AG04449 (cell line): ENCODE measurements at places on chromosomes 6 and 20.

GRCh38 chr6:87807475-87807874 lies 105.4 kb upstream of the AKIRIN2 start:
- DNase-seq = no peak

DNA sequence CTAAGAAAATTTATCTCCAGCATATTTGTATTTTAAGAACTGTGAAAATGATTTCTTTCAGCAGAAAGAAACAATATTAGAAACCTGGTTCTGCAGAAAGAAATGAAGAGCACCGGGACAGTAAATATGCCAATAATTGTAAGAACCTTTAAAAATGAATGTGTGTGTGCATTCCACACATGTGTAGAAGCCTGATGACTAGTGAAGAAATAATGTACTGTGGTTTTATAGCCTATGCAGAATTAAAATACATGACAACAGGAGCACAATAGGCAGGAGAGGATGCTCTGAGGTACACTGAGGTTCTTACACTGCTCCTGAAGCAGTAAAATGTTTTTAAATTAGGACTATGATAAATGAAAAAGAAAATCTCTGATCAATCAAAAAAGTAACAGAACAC lies 48.9 kb downstream of the SNX14 start:
- no peak for DNase-seq

DNA sequence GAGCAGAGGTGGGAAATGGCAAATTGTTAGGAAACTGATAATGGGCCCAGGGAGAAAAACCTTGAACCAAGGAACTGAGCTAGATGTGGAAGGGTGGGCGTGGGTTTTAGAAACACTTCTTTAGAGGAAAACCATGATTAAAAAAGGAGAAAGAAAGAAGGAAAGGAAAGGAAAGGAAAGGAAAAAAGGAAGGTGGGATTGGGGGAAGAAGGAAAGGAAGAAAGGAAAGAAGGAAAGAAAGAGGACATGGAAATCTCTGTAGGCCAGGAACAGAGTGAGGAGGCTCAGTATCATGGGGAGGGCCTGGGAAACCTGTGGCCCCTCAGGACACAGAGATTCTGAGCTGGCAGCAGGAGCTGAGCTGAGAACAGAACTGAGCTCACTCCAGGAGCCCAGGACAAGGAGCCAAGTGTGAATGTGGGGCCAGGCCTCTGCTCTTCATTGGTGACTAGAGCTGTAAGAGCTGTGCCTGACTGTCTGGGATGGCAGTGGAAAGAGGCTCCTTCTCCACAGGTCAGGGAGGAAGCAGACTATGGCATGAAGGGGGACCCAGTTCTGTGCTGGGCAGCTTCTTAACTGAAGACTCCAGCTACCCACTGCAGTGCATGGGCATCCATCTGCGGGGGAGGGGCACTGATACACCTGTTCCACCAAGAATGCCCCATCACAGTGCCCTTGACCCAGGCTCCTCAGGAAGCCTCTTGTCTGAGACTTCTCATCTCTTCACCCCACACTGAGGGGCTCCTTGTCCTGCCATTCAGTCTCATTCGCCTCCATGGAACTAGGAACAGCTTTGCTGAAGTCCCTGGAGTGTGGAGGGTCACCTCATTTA lies 116.1 kb upstream of the BACH2 start:
- no peak for DNase-seq

GRCh38 chr6:70130865-70131264 lies 172.0 kb downstream of the COL9A1 start:
- DNase-seq = no peak

DNA sequence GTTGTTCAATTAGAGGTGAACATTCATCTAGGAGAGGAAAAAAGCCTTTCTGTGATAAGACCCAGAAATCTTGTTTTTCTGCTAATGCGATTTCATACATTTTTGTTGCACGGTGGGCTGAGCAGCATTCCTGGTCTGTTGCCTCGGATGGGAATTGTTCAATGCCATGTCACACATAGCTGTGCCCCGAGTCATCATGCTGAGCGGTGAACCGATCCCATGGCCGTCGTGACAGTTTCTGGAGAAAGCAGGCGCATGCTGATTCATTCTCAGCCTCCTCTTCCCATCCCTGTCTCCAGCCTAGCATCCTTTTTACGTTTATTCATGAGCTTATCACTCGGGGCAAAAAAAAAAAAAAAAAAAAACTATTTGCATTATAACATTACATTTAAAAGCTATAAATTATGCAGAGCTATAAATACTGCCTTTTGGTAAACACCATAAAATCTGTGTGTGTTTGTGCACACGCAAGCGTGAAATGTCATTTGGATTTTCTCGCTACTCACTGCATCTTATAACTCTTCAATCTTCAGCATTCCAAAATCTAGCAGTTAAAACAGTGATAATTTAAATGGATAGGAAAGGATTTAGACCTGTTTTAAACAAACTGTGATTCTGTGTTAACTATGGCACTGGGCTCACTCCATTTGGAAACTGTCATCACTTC lies 58.9 kb upstream of the IFNGR1 start:
- DNase-seq = peak; percentile 42

- DNase-seq = no peak
These were observed 731 bp downstream of the TUBB2B start for GRCh38 chr6:3226481-3227362.

- DNase-seq = no peak
These were observed 224.4 kb downstream of the OGFRL1 start for GRCh38 chr6:71513036-71513435.

GRCh38 chr6:148980234-148980633 lies 233.4 kb downstream of the UST start:
- no peak for DNase-seq

DNA sequence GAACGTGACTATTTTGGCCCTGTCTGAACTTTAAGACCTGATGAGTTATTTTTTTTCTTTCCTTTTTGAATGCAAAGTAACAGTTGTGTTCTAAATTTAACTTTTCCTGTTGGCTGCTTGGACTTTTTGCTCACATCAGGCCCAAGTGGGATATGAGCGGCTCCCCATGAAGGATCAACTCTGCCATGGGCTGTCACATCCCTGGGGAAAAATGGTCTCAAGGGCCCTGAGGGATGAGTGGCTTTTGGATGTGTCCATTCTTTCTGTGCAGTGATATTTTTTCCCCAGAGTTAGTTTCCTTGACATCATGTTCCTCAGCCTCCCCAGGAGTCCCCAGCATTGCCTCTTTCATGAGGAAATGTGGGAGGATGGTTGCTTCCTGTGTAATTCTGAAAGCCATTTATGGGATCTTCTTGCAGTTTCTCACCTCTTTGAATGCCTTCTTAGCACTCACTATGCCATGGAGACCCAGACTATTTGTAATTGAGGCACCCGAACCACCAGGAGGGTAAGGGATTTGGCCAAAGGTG lies 92.5 kb downstream of the SLC24A3 start:
- DNase-seq = no peak

DNA sequence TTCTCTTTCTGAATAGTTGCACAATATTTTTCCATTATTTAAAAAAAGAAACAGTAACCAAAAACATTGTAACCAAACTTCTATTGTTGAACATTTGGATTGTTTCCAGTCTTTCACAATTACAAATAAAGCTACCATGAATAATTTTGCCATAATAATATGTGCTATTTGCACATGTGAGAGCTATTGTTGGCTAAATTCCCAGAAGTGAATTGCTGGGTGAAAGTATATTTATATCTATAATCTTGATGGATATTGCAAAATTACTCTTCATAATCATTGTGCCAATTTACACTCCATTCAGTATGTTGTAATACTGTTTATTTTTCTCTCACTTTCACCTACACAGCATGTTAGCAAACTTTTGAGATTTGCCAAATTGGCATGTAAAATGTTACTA lies 36.6 kb upstream of the SLC22A16 start:
- DNase-seq = no peak

DNA sequence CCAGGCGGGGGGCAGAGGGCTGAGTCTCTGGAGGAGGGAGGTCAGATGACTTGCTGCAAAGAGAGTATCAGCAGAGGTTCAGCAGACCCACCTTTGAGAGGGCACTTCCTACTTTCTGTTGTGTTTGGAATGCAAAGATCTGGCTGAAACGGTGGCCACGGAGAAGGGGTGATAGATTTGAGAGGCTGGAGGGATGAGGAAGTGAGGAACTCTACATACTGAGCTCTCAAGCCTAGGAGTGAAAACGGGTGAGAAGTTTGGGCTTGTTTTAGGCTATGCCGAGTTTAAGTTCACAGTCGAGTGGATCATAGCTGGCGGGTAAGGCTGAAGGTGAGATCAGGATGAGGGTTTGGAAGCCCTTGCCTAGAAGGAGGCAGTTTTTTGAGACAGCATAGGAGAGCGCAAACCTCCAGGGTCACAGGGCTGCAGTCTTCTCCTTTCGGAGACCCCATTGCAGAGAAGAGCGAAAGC lies 477 bp upstream of the ITPA start:
- DNase-seq = no peak

DNA sequence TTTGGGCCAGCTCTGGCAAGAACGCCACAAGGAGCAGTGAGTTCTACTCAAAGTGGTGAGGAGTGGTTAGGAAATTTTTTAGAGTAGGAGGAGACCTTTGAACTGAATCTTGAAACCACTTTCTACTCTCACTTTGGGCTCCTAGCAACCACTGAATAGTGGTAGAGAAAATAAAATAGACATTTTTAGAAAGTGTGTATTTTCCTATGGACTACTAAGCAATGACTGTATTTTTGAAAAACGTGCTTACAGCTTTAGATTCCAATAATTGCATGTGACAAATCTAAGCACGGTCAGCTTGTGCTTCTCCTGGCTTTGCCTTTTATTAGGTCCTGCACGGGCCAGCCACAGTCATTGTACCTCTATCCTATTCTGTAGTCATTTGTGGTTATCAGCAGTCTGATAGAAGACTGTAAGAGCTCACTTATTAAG lies 8.7 kb upstream of the IFNGR1 start:
- no peak for DNase-seq

- DNase-seq = no peak
These were observed 66.5 kb downstream of the NOX3 start for GRCh38 chr6:155389130-155389529.

GRCh38 chr6:53717566-53717965 lies 52.0 kb upstream of the KLHL31 start:
- no peak for DNase-seq

GRCh38 chr6:27428502-27428901 lies 39.9 kb downstream of the ZNF391 start:
- DNase-seq = no peak

DNA sequence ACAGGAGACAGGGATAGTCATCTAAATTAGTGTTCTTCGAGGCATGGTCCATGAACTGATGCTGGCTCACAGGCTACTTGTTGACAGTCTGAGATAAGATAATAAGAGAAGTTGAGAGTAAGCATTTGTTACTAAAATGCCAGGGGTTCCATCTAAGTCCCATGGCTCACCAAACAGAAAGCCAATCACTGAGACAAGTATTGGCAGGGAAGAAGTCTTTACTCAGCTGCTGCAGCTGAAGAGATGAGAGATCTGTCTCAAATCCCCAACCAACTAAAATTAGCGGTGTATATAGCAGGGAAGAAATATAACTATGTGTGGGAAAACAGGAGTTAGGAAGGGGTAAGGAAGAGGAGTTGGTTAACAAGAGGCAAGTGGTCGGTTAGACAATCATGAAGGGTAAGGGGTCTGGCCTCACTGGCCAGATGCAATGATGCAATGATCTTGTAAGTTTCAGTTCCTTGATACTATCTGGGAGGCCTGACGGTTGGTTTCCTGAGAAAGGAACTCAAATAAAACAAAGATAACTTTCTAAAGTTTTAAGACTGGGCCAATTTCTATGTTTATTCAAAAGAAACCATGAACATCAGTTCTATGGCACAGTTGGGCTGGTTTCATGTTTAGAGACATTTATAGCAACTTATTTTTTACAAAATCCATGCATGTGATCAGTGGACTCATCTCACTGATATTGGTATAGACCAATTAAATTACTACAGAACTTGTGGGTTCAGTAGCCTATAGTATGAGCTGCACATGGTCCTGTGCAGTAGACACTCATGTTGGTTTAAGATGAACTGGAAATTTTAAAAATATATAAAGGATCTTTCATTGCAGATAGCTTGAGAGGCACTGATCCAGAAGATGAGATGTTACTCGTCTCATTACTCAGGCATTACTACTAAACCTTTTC lies 9.9 kb upstream of the HEBP2 start:
- no peak for DNase-seq

DNA sequence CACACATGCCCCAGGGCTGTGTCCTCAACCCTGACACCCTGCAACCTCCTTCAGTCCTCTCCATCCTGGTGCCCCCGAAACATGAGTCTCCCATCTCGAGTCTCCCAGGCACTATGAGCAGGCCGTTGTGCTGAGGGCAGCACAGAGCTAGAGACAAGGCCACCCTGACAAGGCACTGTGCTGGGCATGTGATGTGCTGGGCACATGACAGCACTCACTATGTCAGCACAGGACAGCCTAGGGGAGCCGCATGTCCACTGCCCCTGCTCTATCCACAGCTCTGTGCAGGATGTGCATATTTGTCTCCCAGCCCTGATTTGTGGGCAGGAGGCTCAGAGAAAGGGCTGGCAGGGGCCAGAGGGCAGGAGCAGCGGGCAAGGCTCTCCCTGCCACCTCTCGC lies 362.1 kb upstream of the AGPAT4 start:
- DNase-seq = no peak

- no peak for DNase-seq
These were observed 91.4 kb downstream of the PRKN start for GRCh38 chr6:162636167-162636566.

- DNase-seq = no peak
These were observed 37.2 kb downstream of the SLC22A2 start for GRCh38 chr6:160221423-160221822.

- DNase-seq = no peak
These were observed 21.7 kb downstream of the BMP7 start for GRCh38 chr20:57244627-57245214.

GRCh38 chr6:121236984-121237383 lies 97.3 kb downstream of the TBC1D32 start:
- DNase-seq = no peak

GRCh38 chr6:159261995-159262394 lies 92.8 kb downstream of the FNDC1 start:
- DNase-seq = no peak

GRCh38 chr20:44157061-44157460 lies 29.9 kb downstream of the JPH2 start:
- DNase-seq = no peak

DNA sequence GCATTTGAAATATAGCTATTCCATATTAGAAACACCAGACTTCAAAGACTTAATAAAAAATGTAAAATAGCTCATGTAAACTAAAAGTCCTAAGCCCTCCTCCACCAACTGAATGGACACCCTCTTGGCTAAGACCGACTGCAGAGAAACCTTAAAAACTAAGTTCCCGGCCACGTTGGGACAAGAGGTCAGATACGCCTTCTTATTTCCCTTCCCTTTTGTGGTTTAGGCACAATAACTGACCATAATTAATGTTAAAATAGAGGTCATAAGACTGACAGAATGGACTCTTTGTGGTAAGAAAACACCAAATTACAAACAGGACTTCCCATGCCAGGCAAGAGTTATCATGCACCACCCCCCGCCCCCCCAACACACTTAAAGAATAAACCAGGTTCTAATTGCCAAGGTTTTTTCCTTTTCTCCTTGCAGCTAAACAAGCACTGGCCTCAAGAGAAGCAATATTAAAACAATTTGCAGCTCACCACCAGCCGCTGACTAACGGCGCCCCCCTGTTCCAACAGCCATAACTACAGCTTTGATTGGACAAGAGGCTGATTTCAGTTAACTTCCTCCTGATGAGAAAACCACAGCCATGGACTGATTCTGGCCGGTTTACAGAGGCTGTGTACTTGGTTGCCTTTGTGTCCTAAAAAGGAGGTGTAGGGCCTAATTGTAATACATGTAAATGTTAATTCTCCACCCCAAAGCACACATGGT lies 10.7 kb upstream of the LAMP5 start:
- DNase-seq = no peak

- DNase-seq = no peak
These were observed 100.2 kb downstream of the PSMB1 start for GRCh38 chr6:170452767-170453545.

GRCh38 chr6:154156135-154156896 lies 117.3 kb downstream of the OPRM1 start:
- DNase-seq = no peak
